NCI-H1417 treated with DMSO at 0.1 percent for 48 hours (cell line): ENCODE measurements at places on chromosomes 7 and 10.

DNA sequence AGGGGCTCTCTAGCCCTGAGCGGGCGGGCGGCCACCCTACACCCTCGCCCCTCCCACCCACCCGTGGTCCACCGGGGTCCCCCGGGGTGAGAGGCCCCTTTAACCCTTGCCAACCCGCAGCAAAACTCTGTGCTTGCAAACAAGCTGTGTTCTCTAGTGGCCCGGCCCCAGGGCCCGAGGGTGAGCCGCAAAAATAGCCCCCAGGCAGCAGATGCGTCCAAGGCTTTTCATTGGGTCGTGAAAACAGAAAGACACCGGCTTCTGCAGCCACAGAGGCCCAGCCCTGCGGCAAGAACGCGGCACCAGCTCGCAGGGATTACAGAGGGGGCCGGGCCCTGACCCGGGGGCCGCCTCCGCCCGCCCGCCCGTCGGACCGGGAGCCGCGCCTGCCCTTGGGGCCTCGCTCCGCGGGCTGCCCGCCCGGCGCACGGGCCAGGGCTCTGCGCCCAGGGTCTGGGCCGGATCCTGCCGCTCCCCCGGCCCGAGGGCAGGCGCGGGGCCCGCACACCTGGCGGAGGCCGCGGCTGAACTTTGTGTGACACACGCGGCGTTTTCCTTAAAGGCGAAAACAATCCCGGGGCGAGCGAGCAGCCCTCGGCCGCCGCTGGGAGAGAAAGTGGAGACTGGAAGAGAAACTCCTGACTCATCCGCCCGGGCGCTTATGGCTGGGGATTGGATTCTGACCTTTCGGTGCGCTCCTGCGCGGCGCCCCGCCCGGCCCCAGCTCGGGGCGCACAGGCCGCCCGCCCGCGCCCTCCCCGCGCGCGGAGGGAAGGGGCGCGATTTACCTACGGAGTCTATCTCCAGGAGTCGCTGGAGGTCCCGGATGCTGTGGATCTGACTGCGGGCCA lies 2.8 kb downstream of the PDGFA start:
- DNase-seq: no peak

GRCh38 chr7:87517136-87517815 lies 41.8 kb upstream of the ABCB4 start:
- no peak for DNase-seq

- peak; percentile 66 for DNase-seq
Measured at GRCh38 chr7:92833024-92833765, 3.2 kb downstream of the CDK6 start.

DNA sequence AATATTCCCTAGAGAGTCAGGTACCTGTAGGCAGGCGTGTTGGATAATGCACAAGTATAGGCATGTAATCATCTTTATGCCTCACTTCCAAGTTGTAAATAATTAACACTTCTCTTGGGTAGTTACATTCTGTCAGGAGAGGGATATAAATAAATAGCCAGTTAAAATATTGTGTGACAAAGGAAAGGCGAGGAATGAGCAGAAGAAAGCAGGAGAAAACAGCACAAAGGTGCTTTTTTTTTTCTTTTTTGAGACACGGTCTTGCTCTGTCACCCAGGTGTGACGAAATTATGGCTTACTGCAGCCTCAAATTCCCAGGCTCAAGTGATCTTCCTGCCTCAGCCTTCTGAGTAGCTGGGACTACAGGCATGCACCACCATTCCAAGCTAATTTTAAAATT lies 99.2 kb upstream of the LYZL2 start:
- DNase-seq: no peak

- DNase-seq: no peak
Measured at GRCh38 chr7:29487424-29487823, 76.2 kb upstream of the PRR15 start.

- no peak for DNase-seq
Measured at GRCh38 chr7:30851651-30852307, 59.9 kb upstream of the AQP1 start.
